ENCODE measurements at places on chromosomes 7 and 10.
A peak's percentile ranks its signal among the peaks of the same experiment; 100 is the strongest.

GRCh38 chr10:73969224-73969841 lies 28.6 kb upstream of the VCL start:
- DNase-seq: no peak

DNA sequence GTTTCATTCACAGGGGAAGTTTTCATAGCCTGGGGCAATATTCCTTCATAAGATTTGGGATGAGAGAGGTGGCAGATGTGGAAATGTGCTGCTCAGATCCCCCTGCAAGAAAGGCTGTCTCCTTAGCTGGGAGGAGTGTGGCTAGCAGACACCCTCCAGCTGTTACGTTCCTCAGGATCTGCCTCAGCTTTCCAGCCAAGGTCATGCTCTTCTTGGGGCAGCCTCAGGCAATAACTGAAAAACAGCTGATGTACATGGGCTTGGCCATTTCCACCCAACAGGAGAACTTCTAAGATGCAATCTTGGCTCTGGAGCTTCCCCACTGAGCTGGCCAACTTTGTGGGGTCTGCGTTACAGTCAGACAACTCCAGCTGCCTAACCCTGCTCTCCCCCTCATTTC lies 51.3 kb upstream of the SEPTIN7 start:
- DNase-seq: no peak

DNA sequence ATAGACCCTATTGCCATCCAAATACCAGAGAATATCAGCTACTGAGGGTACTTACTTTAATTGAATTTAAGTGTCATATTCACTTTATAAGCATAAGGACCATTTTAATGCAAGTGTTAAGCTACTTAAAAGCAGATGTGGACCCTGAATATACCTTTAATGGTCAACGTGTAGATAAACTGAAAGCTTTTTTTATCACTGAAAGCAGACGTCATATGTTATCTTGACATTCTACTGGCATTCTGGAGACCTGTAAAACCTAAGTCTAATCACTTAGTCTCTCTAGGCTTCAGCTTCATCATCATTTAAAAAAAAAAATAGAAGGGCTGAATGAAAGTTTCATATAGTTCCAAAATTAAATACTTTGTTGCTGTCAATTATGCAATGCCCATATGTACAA lies 116.5 kb downstream of the ELAPOR2 start:
- DNase-seq: no peak

DNA sequence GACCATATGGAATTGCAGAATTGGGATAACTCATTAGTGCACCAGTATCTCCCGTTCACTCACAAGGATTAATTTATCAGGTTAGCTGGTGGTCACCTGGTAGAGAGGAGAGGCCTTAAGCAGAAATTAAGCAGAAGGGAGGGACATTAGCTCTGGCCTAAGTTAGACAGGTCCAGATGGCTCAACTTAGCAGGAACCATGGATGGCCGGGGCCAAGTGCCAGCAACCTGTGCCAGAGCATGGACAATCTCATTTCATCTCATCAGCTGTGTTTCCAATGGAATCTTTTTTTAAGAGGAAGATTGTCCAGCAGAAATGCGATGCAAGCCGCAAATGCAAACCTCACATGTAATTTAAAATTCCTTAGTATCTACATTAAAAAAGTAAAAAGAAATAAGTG lies 82.2 kb downstream of the JCAD start:
- no peak for DNase-seq

DNA sequence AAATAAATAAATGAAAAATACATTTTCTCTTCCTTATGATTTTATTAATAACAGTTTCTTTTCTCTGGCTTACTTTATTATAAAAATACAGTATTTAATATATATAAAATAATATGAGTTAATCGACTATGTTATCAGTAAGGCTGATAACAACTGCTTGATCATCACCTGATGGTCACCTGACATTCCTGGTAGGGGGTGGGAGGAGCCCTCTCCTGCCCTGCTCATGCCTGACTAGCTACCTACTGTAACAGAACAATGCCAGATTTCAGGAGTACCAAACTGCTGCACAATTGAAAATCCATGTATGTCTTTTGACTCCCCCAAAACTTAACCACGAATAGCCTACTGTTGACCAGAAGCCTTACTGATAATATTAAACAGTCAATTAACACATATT lies 1.3 kb upstream of the APBB1IP start:
- no peak for DNase-seq

DNA sequence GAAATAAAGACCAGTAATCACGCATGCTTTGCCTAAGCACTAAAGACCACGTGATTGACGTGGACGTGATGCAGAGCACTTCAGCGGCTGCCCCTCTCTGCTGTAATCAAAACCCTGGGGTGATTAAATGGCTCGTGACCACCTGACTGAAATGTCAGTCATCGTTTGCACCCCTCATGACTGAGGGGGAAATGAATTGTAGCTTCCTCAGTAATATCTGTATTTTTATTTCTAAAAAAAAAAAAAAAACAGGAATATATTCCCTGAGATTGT lies 148.1 kb upstream of the RSU1 start:
- DNase-seq: no peak

DNA sequence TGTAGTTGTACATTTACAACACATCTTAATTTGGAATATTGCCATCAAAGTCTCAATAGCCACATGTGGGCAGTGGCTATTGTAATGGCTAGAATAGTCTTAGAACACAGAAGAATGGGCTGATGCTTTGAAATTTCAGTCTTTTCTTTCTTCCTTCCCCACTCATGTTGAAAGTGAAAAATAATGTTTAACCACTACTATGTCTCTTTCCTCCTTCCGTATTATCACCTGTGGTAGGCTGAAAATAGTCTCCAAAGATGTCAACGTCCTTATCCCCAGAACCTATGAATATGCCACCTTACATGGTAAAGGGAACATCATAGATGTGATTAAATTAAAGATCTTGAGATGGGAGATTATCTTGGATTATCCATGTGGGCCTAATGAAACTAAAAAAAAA lies 154.0 kb downstream of the SUGCT start:
- DNase-seq: no peak

- no peak for DNase-seq
Measured at GRCh38 chr10:75202321-75203045, 8.1 kb upstream of the VDAC2 start.

DNA sequence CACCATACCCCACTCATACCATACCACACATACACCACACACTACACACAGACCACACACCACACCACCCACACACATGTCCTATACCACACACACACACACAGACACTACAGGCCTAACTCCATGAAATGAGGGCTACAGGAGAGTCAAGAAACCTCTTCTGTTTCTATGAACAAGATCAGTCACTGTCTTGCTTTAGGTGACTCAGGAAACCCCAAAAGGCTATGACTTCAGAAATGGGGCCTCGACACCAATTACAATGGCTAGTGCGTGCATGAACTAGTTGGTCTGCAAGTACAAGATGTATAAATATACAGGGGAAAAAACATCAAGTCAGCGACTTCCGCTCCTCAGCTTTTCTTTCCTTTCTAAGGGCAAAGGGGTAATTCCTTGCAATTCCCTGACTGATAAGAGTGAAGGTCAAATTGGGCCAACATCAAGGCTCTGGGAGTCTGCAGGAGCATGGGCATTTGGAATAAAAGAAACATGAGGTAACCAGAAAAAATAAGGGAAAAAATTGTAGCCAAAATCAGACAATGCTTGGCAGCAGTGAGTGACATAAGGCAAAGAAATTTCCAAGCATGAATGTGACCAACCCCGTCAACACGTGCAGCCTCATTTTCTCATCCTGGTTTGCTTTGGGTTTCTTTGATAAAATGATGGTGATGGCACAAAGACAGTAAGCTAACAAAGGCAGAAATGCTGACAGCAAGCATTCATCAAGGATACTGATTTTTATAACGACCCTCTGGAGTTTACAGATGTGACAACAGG lies 1.5 kb downstream of the PKD1L1 start:
- DNase-seq: no peak

DNA sequence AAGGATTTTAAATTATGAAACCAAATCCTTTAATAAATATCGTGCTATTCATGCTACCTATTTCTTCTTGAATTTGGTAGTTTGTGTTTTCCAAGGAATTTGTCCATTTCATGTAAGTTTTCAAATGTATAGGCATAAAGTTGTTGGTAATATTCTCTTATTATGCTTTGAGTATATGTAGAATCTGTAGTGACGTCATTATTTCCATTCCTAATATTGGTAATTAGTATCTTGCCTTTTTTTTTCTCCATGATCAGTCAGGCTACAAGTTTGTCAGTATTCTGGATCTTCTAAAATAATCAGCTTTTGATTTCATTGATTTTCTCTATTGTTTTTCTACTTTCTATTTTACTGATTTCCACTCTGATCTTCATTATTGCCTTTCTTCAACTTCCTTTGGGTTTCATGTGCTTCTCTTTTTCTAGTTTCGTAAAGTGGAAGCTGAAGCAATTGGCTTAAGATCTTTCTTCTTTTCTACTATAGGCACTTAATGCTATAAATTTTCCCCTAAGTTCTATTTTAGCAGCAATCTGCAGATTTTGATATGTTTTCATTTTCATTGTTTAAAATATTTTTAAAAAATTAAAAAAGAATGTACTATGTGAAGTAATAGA lies 156.5 kb upstream of the HDAC9 start:
- no peak for DNase-seq

DNA sequence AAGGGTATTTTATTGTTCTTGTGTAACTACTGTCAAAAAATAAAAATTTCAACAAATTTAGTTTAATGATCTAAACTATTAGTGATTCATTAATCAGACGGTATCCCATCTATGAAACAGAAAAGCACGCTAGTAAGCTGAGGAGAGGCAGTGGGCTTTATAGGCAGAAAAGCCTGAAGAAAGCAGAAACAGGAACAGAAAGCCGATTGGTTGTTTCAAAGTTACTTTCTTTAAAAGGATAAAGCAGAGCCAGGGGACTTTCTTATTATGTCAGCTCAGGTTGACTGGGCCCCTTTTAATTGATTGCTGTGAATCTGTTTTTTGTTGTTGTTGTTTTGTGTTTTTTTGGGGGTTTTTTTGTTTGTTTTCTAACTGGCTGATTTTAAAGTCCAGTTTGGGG lies 105.5 kb downstream of the TES start:
- DNase-seq: no peak

DNA sequence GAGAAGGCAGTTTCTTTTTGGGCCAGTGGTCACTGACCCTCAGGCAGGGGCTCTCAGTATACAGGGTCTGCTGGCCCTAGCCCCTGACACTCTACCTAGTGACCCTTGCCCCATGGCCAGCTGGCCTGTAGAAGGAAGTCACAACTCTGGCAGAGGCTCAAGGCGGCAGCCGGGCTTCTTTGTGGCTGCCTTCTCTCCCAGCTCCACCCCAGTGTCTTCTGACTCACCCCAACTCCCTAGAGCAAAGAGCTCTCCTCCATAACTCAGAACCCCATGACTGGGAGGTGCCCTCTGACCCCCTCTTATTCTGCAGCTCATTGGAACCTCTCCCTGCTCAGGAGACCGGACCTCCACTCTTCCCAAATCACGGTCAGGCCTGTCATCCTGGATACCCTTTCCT lies 358.2 kb downstream of the FGFR2 start:
- DNase-seq: no peak

GRCh38 chr7:17054836-17055235 lies 173.1 kb upstream of the AGR3 start:
- no peak for DNase-seq

- no peak for DNase-seq
Measured at GRCh38 chr7:81457852-81458522, 311.9 kb downstream of the HGF start.

DNA sequence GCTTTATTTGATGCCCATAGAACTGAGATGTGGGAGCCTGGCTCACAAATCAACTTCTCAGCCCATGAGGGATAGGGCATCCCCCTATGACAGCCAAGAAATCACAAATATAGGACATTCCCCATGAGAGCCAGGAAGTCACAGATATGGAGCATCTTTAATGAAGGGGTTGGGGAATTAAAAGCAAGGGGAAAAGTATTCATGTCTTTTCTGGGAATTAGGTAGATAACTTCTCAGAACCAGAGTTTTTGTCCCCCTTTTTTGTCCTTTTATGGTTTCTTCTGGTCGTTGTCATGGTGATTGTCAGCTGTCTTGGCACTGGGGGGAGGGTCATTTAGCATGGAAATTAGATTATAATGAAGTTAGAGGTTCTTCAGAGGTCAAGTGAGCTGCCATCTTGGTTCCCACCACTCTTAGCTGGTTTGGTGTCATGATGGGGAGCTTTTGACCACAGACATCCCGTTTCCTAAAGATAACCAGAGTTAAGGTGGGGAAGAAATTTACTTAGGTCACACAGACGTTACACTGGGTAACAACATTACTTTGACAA lies 56.9 kb downstream of the NOD1 start:
- no peak for DNase-seq

- DNase-seq: no peak
Measured at GRCh38 chr10:66625709-66626590, 299.9 kb upstream of the LRRTM3 start.

DNA sequence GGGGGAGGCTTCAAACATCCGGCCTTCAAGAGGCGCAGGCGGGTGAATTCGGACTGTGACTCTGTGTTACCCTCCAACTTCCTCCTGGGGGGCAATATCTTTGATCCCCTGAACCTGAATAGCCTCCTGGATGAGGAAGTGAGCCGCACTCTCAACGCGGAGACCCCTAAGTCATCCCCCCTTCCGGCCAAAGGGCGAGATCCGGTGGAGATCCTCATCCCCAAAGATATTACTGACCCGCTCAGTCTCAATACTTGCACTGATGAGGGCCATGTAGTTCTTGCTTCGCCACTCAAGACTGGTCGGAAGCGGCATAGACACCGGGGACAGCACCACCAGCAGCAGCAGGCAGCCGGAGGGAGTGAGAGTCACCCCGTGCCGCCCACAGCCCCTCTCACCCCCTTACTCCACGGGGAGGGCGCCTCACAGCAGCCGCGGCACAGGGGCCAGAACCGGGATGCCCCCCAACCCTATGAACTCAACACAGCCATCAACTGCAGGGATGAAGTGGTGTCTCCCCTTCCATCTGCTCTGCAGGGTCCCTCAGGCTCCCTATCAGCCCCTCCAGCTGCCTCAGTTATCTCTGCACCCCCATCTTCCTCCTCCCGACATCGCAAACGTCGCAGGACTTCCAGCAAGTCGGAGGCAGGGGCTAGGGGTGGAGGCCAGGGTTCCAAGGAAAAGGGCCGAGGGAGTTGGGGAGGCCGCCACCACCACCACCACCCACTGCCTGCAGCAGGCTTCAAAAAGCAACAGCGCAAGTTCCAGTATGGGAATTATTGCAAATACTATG lies 1.1 kb downstream of the MEPCE start:
- DNase-seq: peak; percentile 43

DNA sequence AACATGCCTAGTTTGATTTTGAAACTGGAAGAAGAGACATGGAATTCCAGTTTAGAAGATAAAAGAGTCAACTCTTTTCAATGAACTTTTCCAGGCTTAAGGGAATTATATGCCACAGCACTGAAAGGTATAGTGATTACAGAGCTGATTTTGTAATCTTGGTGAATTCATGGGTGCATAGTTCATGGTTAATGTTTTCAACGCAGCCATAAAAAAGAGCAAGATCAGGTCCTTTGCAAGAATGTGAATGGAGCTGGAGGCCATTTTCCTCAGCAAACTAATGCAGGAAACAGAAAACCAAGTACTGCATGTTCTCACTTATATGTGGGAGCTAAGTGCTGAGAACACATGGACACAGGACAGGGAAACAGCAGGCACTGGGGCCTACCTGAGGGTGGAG lies 94.2 kb downstream of the CUBN start:
- DNase-seq: no peak

All from left hindlimb (tissue), 1 donor.